Glutamatergic neuron (in vitro differentiated cells): ENCODE measurements at places on chromosomes 7 and 10. TPM values are rescaled to one million over a fixed set of nuclear protein-coding genes. Genes with fewer than 3 reads are reported as not detected.
A peak's percentile ranks its signal among the peaks of the same experiment; 100 is the strongest.

DNA sequence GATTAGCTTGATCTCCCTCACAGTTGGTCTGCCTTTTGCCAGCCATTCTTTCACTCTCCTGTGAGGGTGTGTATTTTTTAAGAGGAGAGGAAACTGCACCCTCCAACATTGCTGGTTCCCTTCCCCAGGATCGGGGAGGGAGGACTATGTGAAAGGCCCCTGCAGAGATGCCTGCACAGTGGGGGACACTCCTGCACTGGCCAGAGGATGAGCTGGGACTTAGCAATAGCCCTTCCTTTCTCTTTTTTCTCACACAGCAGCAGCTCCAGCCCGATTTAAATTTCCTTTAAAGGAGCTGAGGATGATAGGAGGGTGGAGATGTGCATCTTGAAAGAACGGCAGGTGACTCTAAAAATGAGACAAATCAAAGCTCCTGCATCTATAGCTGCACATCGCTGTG lies 18.7 kb downstream of the SORCS3 start:
- no peak for DNase-seq

PRKG1 gene
- 52.7 TPM for total RNA-seq

DNA sequence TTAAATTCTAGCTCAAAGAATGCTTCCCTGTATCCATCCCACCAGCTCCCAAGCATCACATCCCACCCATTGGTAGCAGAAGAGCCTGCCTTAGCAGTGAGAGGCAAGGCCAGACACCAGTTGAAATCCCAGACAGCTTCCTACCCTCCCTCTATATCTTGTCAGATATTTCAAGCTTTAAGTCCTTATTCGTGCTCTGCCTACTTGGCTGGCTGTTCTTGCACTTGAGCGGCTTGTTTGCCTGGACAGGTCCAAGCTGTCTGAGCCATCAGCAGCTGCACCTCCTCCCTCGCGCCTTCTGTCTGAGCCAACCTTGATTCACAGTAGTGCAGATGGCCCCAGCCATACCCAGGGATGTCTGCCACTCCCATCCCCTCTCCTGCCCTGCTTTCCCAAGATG lies 16.4 kb downstream of the LRRC4 start:
- peak; percentile 60 for DNase-seq

DNA sequence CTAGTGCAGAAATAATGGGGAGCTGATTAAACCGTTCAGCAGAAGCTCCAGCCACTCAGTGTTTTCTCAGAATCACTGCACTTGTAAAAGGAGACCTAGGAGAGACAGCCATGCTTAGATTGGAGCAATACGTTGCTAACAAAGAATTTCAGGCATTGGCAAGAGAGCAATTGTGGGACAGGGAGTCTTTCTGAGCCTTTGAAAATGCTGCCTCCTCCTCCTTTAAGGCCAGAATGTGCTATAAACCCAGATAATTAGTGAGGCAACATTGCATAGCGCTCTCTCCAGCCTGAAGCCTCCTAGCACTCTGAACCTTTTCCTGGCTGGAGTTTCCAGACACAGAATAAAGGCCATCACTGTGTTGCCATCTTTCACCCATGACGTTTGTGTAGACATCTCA lies 18.5 kb upstream of the PTPRN2 start:
- DNase-seq, result no peak

- no peak for DNase-seq
Measured at GRCh38 chr7:50393547-50394252, 56.5 kb downstream of the FIGNL1 start.

- DNase-seq, result no peak
Measured at GRCh38 chr7:64879086-64879730, 23.9 kb upstream of the ZNF273 start.

DNA sequence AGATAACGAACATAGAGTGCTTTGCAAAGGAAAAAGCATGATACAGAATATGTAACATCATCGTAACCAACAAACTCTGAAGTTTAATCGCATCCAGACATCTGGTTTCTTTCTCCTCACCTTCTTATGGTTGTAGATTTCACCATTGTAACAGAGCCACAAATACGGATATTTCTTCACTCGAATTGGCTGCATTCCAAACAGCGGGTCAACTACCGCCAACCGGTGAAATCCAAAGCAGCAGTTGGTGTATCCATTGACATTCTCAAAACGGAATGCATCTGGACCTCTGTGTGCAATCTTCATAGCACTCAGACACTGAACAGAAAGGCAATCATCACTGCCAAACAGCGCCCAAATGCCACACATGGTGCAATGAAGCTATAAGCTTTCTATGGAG lies 3.4 kb downstream of the ASNS start:
- DNase-seq, result no peak

FEZF1 gene
- 12.7 TPM for total RNA-seq

GRCh38 chr7:126378642-126379041 lies 874.1 kb downstream of the GRM8 start:
- no peak for DNase-seq

DNA sequence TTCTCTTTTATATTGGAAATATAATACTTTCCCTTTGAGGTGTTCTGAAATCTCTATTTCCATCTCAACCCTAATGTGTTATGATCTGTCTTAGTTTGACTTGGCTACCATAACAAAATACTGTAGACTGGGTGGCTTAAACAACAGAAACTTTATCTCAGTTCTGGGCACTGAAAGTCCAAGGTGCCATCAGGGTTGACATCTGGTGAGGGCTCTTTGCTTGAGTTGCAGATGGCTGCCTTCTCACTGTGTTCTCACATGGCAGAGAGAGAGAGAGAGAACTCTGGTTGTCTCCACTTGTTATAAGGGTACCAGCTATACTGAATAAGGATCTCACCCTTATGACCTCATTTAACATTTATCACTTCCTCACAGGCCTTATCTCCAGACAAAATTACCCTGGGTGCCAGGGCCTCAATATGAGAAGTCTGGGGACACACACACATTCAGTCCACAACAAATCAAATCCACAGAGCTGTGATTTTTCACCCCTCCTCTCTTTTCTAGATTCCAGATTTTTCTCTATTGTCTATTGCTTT lies 104.5 kb downstream of the SRI start:
- no peak for DNase-seq

PNLIPRP1 gene
- not detected for total RNA-seq

DNA sequence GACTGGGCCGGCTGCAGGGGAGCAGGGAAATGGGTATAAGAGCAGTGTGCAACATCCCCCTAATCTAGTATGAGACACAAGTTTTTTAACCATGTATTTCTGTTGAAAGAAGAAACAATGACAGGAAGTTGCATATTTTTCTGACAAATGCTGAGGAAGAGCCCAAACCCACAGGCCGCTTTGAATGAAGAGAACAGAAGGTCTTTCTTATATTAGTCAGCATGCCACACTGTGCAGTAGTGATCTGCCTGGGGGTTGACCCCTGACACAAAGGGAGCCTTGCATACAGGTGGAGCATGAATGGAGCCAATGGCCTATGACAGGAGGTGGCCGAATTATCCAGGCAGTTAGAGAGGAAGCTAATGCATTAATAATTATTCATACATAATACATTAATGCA lies 518.3 kb downstream of the PLXDC2 start:
- no peak for DNase-seq

- DNase-seq, result peak; percentile 73
Measured at GRCh38 chr10:79202188-79203013, 133.6 kb downstream of the ZMIZ1 start.

DNA sequence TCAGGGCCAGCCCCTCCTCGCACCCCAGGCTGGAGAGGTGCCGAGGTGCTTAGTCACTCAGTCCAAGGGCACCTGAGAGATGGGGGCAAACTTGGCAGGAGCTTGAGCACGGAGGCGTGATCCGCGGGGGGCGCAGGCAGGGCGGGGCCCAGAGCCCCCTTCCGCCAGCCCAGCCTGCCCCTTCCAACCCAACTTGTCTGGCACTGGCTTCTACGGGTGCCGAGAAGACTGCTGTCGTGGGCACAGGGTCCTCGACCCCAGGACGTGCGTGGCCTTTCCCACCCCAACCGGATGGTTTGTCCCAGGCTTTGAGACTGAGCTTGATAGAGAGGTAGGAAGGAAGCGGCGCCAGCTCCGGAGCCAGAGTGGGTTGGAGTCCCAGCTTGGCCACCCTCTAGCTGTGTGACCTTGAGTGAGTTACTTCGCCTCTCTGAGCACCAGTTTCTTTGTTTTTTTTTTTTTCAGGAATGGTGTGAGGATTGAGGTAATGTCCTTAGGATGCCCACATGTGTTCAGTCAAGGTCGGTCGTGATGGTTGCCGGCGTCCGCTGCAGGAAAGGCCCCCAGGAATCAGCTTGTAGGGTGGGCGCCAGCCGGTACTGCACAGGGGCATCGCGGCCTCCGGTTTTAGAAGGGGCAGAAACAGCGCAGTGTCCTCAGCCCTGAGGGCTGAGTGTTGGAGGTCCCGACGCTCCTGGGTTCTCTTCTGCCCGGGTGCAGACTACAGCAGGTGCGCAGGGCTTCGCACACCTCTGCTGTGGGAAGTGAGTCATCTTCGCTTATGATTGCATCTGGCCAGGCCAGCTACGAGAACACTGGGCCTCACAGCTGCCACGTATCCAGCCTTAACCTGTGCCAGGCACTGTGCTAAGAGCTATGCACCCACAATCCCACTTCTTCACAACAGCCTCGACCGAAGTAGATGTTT lies 28.6 kb upstream of the VAX1 start:
- no peak for DNase-seq

DNA sequence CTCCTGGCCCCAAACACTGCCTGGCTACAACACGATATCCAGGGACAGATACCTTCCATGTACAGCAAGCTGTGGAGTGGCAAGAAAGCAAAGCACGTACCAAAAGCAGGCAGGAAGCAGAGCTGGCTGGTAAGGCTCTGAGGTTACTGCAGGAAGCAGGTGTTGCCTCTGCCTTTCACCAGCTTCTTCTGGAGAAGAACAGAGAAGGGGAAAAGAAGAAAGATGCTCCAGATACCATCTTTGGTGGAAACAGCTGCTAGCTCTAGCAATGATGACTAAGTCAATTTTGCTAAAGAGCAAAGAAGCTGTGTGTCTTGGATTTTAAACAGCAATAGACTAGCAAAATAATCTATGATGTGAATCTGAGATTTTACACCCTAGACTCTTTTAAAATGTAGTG lies 34.9 kb upstream of the PRSS1 start:
- no peak for DNase-seq

DNA sequence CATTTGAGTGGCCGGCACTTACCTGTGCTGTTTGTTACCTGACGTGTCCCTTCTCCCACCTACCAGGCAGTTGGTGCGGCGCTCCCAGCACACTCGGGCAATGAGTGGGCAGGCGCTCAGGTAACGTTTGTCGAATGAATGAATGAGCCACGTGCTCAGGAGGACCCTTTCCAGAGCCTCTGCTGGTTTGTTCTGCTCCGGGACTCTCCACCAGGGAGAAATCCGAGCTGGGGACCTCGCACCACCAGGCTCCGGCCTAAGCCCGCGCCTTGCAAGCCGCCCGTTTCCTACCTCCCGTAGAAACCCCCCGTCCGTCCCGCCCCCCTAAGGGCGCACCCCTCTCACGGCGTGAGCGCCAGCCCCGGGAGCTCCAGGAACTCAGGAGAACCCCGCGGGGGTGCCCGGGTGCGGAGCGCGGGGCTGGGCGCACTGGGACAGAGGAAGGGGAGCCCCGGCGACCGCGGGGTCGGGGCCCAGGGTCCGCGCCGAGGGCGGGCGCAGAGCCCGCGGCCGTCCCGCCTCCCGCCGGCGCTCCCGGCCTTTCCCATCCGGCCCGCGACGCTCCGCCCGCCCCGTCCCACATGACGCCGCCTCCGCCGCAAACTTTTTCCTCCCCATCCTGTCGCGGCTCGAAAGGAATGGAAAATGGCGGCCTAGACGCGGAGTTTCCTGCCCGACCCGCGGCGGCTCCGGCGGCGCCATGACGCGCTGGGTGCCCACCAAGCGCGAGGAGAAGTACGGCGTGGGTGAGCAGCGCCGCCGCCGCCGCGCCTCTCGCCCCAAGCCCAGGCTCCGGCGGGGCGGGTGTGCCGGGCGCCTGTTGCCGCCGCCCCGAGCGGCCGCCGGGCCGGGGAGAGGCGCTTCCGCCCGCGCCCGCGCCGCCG lies at the start of gene DOCK1:
Gene DOCK1, plus strand, starts transcription at position 611 of the 884 bp plus-strand sequence. Its CDS starts 90 bp downstream, at position 701.
- peak; percentile 65 for DNase-seq

TLX1 gene
- total RNA-seq, result 14.3 TPM

LEP gene
- not detected for total RNA-seq
